ENCODE measurements at places on chromosomes 2 and 18. TPM values are rescaled to one million over a fixed set of nuclear protein-coding genes. Genes with fewer than 3 reads are reported as not detected.
A peak's percentile ranks its signal among the peaks of the same experiment; 100 is the strongest.

GRCh38 chr18:22452226-22452668, 34.5 kb upstream of the CTAGE1 start:
- no peak for DNase-seq

GRCh38 chr2:1538663-1539062, 125.4 kb downstream of the TPO start:
- peak; percentile 31 for DNase-seq

GRCh38 chr2:241379481-241380480, 23.7 kb downstream of the FARP2 start:
- DNase-seq: peak; percentile 37

DNA sequence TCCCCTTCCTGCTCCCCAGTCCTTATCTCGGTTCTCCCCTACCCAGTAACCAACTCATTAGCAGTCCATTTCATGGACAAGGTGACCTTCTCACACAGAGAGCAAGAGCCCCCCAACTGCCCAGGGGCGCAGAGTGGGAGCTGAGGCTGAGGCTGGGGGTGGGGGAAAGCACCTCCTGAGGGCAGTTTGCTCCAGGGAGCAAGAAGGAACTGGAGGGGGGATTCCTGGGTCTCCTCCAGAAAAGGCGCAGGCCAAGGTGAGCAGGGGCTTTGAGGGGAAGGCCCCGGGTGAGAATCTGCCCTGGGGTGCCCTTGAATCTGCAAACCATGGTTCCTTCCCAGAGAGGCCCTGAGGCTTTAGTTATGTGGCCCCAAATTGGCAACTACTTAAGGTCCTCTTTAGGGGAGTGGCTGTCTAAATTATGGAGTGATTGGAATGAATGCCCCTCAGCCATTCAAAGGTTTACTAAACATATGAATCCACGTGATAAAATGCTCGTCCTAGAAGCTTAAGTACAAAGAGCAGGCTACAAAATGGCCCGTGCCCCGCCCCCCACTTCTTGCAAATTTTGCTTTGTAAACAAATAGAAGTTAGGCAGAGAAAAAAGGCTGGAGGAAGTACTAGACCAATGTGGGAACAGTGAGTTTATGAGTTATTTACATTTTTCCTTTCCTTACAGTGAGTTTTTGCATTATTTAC, 123.5 kb upstream of the HS6ST1 start:
- no peak for DNase-seq

GRCh38 chr2:159106109-159106508, 137.7 kb downstream of the TANC1 start:
- peak; percentile 73 for DNase-seq

GRCh38 chr2:230602562-230603230, 109.9 kb upstream of the CAB39 start:
- DNase-seq: no peak

DNA sequence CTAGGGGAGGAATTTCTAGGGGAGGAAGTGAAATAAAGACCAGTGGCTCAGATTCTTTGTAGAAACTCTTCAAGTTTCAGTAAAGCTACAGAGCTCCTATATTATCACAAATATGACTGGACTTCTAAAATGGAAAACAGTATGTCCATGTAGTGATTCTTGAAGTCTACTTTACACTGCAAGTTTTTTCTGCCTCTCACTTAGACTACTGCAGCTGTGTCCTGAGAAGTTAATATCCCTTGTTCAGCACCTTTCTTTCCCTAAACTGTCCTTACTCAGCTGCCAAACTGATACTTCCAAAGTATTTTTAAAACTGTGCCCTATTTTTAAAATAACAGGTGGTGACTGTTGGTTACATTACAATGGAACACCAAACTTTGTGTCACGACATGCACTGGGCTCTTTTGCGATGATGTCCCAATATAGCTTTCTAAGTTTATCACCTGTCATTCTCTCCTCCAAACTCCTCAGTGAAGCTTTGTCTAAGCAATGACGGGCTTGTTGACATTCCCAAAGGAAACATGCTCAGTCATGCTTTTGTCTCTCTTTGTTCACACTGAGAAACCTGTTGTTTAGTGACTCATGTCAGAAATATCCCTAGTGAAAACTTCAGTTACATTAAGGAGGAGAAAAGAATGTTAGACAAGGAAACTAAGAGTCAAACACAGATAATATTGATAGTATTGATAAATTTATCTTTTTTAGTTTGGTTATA, 341.1 kb downstream of the ARL6IP6 start:
- DNase-seq: peak; percentile 71

GRCh38 chr18:35024965-35025364, 16.2 kb upstream of the MAPRE2 start:
- peak; percentile 97 for DNase-seq

- DNase-seq: no peak
These were observed 57.6 kb upstream of the TWIST2 start for GRCh38 chr2:238790126-238790832.

GRCh38 chr2:145635706-145636427, 1115.9 kb upstream of the ZEB2 start:
- no peak for DNase-seq

- no peak for DNase-seq
These were observed 39.4 kb downstream of the MYT1L start for GRCh38 chr2:2291500-2292260.

- no peak for DNase-seq
These were observed 53.6 kb upstream of the ITGA6 start for GRCh38 chr2:172373766-172374165.

GRCh38 chr18:26133652-26134051, at the start of gene PSMA8:
Gene PSMA8 (plus strand): TSS chr18:26133869. CDS start chr18:26133966, 97 bp downstream.
- no peak for DNase-seq

DNA sequence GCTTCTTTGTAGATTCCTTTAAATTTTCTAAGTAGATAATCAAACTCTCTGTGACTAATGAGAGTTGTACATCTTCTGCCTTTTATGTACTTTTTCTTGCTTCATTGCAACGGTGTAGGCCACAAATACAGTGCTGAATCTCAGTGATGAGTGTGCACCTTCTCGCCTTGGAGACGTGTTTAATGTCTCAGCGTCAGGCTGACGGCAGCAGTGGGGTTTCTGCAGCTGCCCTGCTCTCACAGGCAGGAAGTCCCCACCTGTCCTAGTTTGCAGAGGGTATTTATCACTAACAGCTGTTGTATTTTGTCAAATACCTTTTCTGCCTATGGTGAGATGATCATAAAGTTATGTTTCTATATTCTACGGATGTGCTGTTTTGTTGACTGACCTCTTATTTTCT, 13.3 kb downstream of the AGXT start:
- no peak for DNase-seq

DNA sequence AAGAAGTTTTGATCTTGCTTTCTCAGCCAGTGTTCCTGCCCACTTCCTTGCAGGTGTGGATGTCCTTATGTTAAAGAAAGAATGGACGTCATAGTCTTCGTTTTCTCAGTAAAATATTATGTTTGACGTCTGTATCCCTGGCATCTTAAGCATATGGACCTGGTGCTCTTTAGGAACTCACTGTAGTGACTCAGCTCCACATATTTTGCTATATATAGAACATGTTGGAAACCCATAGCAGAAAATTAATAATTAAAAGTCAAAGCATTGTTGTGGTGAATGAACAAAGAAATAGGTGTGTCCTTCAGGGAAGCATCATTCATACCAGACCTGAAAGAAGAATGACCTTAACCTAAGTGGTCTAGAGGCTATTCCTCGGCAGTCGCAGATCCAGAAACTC, 196.1 kb downstream of the MCFD2 start:
- DNase-seq: peak; percentile 78

- no peak for DNase-seq
These were observed 1.7 kb upstream of the RTTN start for GRCh38 chr18:70207181-70207580.

- no peak for DNase-seq
These were observed 45.0 kb upstream of the FSHR start for GRCh38 chr2:49199266-49199665.

DNA sequence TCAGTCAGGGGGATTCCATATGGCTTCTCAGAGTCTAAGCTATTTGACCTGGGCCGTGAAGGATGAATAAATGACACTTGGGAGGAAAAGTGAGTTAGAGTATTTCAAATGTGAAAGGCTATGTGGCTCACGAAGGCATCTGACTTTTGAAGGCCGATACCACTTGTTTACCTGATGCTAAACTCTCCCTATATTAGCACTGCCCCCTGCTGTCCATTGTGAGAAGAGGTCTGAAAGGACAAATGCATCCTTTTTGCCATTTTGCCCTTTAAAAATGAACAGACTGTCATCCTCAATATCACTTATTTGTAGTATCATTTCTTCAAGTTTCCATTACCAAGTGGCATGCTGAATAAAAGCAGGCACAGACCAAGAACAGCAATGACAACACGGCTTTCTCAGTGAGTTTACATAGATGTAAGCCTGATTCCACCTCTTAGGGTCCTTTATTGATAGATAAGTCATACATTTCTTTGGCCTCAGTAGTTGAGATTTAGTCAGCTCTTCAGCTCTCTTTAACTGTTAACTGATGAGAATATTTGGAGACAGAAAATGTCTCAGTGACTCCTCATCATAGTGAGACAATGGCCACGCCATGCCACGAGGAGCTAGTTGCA, 40.1 kb downstream of the DOCK10 start:
- peak; percentile 64 for DNase-seq

- no peak for DNase-seq
These were observed 51.7 kb downstream of the MCFD2 start for GRCh38 chr2:46863882-46864281.

DNA sequence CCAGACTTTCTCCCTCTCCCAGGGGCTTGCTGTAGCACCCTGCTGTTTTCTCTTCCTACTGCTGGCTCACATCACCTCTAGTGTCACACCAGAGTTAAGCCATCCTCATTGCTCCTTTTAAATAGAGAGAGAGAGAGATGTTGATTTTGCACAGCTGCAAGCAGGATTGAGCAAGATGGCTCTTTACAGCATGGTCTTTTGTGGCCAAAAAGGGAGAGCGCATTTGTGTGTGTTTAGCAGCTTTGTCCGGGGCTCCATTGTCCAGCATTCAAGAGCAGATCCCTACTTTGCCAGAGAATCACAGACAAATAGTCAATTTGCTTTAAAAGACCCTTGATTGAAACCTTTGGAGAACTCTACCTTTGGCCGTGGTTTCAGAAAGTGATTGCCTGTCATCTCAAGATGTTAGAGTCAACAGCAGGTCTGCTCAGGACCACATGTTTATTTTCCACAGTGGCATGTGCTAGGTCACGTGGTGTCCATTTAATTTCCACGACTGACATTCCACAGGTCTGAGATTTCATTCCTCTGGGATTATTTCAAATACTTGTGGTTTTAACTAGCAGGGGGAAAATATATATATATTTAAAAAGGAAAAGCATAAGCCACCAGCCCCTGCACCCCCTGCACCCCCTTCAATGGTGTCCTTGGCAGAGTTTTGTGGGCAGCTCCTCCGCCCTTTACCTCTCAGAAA, 359.9 kb upstream of the SLC14A2 start:
- DNase-seq: peak; percentile 97

- DNase-seq: peak; percentile 7
These were observed 633.3 kb upstream of the ACVR2A start for GRCh38 chr2:147211484-147211883.

GRCh38 chr2:68428746-68429145, 38.3 kb downstream of the FBXO48 start:
- no peak for DNase-seq

- DNase-seq: peak; percentile 42
These were observed 369 bp downstream of the SMCHD1 start for GRCh38 chr18:2655954-2656236.

GRCh38 chr18:9989481-9989880, 75.7 kb downstream of the VAPA start:
- DNase-seq: no peak

- DNase-seq: peak; percentile 41
These were observed 20.2 kb downstream of the CRACDL start for GRCh38 chr2:98915751-98916358.

DNA sequence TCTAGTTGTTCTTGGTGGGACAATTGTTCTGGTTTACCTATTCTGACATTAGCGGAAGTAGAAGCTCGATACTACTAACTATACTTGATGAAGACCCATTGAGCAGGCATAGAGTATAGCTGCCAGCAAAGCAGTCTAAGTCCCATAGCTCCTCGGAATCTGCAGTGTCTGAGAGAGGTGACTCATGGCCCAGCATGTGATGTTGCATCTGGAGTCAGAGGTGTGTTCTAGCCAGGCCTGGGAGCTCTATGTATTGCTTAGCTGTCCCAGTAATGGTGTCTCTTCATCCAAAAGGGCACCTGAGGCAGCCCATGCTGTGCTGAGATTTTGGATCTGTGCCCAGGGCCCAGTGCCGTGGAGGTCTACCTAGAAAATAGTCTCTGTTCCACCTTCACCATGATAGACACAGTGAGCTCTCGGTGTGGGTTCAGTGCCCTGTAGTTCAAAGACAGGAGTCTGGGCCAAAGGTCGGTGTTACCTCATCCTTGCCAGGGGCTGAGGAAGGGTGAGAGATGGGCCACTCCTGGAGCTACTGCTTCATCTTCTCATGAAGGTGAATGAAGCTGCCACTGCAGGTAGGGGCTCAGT, 47.3 kb downstream of the MEX3C start:
- DNase-seq: peak; percentile 68

DNA sequence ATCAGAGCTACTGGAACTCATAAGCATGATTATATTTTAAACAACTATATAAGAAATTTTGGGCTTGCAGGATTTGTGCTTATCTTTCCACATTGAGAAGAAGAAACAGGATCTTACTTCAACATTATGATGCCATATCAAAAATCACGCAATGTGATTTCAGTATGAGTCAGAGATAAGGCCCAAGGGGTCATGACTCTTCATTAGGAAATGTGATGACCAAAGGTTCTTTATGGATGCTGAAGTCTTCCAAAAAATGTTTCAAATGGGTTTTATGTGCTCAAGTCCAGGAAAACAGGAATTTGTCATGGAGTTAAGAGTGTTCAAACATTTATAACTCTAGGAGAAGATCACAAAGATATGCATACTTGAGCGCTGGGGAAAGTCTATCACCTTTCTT, 7.8 kb upstream of the SERPINB2 start:
- no peak for DNase-seq

DNA sequence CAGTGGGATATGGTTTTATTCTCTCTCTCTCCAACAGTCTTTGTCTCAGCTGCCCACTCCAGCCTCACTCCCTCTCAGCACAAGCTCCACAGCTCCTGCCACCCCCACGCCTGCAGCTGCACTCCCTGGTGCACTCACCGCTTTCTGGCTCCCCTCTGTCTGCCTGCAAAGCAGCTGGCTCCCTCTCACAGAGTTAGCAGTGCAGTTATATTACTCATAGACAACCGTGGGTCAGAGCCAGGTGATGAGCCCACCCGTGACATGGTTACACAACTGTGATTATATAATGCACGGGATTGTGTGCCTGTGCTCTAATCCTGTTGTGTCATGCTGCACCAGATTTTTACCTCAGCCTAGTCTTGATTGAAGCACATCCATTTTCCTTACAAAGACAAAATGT, 276.9 kb upstream of the CHAC2 start:
- DNase-seq: peak; percentile 86

UPP2 gene
- total RNA-seq: not detected

RGPD8 gene
- total RNA-seq: 9.5 TPM

FBXO36 gene
- 3.5 TPM for total RNA-seq

SLC19A3 gene
- total RNA-seq: 0.17 TPM

LCT gene
- under 0.01 TPM for total RNA-seq

ASTL gene
- not detected for total RNA-seq

DSC2 gene
- total RNA-seq: under 0.01 TPM

LYPD1 gene
- total RNA-seq: 0.17 TPM

SCYGR3 gene
- not detected for total RNA-seq

KCNG2 gene
- 6.4 TPM for total RNA-seq

TUBB8B gene
- not detected for total RNA-seq

ARPC2 gene
- total RNA-seq: 199 TPM

IL1R2 gene
- total RNA-seq: 1.0 TPM

RNF152 gene
- 24.4 TPM for total RNA-seq

C2orf66 gene
- 0.26 TPM for total RNA-seq

LINC00305 gene
- not detected for total RNA-seq

SNED1 gene
- total RNA-seq: 39.5 TPM
